AG04449 (cell line): ENCODE measurements at places on chromosomes 16 and 17.

DNA sequence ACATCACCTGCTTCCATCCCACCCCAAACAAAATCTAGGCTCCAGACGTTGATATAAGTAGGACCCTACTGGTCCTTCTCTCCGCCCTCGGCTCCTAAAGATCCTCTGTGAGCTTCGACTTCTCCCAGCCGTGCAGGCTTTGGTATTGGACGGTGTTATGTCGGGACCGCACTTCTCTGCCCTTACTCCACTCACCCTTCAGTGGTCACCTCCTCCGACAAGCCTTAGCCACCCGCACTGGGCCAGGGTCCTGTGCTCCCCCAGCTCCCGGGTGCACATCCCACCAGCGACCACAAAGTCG lies 1.6 kb downstream of the PSMB10 start:
- DNase-seq = no peak

DNA sequence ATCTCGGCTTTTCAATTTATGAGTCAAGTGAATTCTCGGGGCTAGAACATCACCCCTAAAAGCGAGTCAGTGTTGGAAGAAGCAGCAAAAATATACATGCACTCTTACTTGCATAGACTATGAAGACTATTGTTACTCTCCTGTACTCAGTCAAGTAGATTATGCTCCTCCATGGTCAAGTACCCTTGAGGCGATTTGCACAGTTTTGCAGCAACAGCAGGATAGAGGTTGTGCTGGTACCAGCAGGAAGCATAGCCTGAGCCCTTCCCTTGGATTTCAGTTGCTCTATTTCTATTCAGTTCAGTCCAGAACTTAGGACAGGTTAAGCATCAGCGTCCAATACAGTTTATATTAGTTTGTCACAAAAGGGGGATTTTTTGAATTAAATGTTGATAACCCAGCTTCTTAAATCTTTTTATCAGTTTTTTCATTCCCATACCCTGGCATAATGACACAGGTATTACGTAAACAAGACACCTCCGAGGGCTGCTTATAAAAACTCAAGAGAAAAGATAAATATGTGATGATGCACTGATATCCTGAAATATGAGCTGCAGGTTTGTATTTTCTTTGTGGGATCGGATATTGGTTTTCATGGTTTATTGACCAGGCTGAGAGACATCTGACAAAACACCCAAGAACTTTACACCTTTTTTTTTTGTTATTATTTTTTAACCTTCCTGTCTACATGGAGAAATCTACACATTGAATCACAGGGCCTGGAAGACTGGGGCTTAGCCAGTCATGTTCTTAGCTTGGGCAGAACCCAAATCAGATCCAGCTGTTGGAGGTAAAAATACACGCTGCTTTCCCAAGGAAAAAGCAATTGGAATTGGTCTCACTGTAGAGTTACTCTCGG lies 144.1 kb downstream of the PITPNC1 start:
- DNase-seq = no peak

GRCh38 chr16:60945225-60945624 lies 1091.0 kb downstream of the CDH8 start:
- DNase-seq = no peak

DNA sequence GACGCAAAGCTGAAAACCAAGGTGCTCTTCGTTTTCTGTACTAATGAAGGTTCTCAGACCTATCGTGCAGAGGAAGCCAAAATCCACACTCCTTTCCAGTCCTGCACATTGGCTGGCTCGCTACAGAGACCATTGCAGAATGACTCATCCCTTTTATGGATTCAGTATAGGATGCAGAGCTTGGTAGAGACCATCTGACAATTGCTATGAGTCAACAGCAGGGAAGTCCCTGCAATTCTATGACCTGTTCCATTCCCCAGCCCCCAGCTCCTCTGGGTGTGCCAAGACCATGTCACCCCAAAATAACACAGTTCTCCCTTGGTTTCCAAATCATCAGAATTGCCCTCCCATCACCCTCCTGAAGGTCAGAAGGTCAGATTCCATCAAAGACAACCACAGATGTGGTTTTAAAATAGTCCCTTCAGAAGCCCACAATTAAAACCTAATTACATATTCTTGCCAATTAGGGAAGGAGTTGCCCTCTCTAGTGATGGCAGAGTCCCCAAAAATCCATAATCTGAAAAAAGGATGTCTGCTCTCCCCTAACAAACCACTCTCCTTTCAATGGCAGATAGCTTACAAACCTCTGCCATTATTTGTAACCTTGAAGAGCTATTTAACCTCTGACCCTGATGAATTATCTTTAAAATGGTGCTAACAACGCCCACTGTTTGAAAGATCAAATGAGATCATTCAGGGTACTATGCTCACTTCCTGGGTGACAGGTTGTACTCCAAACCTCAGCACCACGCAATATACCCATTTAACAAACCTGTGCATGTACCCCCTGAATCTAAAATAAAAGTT lies 108.2 kb upstream of the RBBP6 start:
- DNase-seq = no peak

DNA sequence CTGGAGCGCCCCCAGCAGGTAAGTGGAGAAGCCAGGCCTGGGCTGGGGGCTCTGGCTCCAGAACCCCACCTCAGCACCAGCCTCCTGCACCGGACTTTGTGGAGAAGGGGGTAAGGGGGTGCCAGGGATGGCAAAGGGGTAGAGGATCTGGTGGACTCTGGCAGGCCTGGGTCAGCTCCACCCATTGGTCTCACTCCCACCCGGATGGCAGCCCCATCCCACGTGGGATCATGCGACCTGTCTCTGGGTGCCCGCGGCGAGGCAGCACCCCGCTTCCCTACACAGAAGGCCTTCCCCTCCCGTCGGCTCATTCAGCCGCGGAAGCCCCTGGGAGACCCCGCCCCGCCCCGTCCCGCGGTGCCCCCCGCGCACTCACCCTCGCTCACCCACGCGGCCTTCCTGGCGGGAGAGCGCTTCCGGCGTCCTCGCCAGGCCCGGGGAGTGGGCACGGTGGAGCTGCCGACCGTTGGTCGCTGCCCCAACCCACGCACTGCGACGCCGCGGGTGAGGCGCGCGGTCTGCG lies 498 bp upstream of the PLEKHG4 start:
- DNase-seq = no peak

DNA sequence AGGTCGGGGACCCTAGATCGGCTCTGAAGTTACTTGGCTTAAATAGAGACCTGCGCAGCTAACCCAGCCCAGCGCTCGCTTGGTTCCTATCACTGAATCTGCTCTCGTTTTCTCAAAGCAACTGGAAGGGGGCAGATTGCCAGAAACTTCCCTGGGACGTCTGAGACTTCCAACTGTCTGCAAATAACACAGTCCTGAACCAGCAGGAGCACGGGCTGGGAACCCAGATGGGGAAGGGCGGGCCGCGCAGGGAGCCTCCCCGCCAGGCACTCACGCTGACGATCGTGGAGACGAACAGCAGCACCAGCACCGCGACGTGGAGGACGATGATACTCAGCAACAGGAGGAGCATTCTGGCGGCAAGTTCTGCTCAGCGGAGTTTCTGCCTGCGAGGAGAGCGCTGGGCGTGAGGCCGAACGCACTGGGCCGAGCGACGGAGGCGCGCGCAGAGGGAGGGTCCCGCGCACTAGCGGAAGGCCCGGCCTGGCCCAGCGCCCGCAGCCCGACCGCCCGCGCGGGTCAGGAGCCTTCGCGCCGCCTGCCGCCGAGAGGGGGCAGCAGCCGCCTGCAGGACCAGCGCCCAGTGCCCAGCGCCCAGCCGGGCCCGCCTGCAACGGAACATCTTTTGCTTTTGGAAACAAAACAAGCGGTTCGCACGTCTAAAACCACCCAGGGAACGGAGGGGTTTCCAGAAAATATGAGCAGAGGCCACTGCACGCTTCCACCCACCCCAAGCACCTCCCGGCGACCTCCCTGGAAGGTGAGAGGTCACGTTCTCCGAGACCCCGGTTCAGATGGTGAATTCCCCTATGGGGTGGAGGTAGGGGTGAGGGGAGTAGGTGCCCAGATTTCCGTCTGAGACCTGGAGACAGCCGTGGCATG lies 4.5 kb downstream of the PMP22 start:
- no peak for DNase-seq

DNA sequence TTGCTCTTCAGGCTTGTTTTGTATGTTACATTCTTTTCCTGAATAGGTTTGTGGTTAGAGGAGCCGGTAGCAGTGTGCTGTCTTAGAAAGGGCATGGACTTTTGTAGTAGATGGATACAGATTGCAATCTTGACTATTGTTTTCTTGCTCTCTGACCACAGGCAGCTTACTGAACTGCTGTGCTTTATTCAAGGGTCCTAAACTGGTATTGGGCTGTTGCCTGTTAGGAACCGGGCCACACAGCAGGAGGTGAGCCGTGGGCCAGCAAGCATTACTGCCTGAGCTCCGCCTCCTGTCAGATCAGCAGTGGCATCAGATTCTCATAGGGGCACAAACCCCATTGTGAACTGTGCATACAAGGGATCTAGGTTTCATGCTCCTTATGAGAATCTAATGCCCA lies 373.9 kb downstream of the CPPED1 start:
- no peak for DNase-seq
